ENCODE measurements at places on chromosomes 1 and 21.

- no peaks in the 10 kb centered on the region for H3K36me3 ChIP-seq
- H3K27ac ChIP-seq: no peak overlapping the region
- no peak for DNase-seq
- no peaks in the 10 kb centered on the region for H3K27me3 ChIP-seq
Measured at GRCh38 chr21:29449306-29449950, 150.7 kb downstream of the BACH1 start.

DNA sequence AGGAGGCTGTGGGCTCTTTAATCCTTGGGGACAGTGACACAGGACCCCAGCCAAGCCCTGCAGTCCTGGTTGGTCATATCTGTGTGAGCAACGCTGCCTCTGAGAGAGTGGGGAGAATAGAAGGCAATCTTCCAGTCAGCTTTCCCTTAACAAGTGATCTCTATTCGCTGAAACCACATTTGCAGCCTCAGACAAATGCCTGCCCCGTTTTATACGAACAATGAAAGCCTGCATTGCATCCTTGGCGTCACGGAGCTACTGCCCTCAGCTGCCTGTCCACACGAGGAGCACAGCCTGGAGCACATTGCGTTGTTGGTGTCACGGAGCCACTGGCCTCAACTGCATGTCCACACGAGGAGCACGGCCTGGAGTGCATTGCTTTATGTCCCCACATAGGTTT is 150.2 kb upstream of the ARHGEF16 start:
- no peaks in the 10 kb centered on the region for H3K4me1 ChIP-seq
- no peak overlapping the region for H3K4me3 ChIP-seq
- DNase-seq: no peak

DNA sequence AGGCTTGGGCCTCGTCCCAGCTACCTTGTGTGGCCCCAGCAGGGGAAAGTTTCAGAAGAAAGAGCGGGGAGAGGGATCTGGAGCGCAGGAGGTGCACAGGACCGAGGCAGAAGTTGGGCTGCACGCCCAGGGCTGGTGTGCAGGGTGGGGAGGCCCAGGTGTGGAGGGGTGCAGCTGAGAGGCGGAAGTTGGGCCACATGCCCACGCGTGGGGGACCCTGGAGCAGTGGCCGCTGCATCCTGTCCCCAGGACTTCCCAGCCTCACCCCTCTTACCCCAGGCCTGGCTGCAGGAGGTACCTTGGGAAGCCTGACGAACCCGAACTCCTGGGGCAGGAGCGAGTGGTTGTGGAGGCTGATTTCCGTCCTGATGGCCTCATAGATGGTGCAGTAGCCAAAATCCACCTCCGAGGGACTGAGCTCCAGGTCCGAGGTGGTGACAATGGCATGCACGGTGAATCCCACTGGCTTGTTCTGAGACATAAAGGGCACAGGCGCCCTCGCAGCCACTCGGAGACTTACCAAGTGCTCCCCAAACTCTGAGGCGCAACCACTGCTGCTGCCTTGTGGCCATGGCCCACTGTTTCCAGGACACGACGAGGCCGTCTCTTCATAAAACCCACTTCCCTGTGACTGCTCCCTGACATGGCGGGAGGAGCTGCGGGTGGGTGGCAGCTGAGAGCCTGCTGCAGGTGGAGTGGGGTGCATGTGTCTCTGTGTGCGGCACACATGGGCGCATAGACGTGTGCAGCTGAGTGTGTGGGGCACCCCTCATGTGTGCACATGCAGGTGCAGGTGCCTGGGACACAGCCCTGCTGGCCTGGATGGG is 20.4 kb upstream of the TMEM52 start:
- H3K27me3 ChIP-seq: no peaks in the 10 kb centered on the region
- H3K36me3 ChIP-seq: no peaks in the 10 kb centered on the region
- no peak for DNase-seq
- H3K4me1 ChIP-seq: no peaks in the 10 kb centered on the region

DNA sequence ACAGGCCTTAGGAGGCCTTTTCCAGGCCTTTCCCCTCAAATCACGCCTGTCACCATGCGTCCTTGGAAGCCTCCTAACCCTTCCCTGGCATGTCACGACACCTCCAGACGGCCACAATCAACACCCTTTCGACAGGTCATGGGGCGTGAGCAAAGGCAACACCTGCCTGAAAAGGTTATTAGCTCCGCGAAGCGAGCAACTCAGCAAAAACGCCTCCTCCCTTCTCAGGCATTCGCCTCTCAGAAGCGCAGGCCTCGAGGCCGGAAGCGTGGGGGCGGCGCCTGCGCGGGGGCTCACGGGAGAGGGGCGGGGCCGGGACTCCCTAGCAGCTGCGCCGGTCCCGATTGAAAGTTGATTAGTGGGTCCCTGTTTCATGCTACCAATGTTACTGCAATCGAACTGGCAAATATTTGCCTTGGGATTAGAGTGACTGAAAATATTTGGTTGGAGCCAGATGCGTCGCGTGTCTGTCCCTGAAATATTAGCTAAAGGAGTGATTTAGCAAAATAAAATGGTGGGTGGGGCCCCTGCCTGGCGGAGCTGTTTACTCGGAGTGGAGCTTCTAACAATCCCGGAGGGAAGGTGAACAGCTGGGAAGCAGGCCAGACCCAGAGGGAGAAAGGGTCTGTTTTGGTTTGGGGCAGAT is 44.9 kb downstream of the GFI1 start:
- H3K27ac ChIP-seq: peak overlapping the region; percentile 69
- DNase-seq: peak; percentile 90
- H3K4me3 ChIP-seq: no peak overlapping the region
- H3K36me3 ChIP-seq: no peaks in the 10 kb centered on the region

- no peaks in the 10 kb centered on the region for H3K27me3 ChIP-seq
- no peak within 1 kb of the TSS for H3K27ac ChIP-seq
- no peaks in the 10 kb centered on the region for H3K4me1 ChIP-seq
- H3K36me3 ChIP-seq: no peaks in the 10 kb centered on the region
- DNase-seq: no peak
Measured at GRCh38 chr1:32246888-32247273, at the start of gene FAM167B. TSS of gene FAM167B (plus strand) at chr1:32247222. CDS start at chr1:32247422, 200 bp downstream.

DNA sequence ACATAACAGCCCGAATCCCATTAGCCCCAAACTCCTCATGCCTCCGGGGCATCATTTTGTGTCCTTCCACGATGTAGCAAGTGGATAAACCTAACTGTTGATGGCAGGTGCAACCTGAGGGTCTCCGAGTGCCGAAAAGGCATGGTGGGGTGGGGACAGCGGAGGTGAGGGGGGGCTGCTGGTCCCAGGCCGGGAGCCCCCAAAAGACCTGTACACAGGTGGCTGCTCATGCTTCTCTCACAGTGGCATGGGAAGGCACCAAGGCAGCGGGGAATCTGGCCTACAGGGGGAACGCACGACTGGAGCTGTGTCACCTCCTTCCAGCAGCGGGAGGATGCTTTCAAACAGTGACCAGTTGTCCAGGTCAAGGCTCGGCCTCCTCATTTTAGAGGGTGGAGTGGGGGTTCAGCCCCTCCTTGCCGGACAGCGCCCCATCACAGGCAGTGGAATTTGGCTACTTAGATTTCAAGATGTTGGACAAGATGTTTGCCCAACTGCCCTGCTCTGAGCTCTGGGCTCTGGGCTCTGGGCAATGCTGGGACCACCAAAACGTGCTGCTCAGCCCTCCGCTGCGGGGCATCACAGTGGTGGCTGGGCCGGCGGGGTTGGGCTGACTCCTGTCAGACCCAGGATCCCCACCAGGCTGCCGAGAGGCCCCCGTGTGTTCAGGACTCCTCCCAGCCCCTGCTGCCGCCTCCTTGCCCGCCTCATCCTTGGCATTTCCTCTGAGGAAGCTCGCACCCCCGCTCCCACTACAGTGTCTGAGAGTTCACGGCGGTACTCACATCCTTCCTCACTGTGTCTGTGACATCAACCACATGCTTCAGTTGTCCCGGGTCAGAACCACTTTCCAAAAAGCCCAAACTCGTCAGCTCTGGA is 7.6 kb downstream of the DNMT3L start:
- H3K4me1 ChIP-seq: no peaks in the 10 kb centered on the region
- DNase-seq: no peak
- H3K27me3 ChIP-seq: no peaks in the 10 kb centered on the region
- no peaks in the 10 kb centered on the region for H3K36me3 ChIP-seq
- no peak overlapping the region for H3K4me3 ChIP-seq

GRCh38 chr1:173122958-173123852 is 72.5 kb upstream of the TNFSF18 start:
- peak overlapping the region; percentile 5 for H3K4me3 ChIP-seq
- no peak overlapping the region for H3K27ac ChIP-seq
- peaks cover 8% of the 10 kb centered on the region for H3K4me1 ChIP-seq
- H3K27me3 ChIP-seq: no peaks in the 10 kb centered on the region

DNA sequence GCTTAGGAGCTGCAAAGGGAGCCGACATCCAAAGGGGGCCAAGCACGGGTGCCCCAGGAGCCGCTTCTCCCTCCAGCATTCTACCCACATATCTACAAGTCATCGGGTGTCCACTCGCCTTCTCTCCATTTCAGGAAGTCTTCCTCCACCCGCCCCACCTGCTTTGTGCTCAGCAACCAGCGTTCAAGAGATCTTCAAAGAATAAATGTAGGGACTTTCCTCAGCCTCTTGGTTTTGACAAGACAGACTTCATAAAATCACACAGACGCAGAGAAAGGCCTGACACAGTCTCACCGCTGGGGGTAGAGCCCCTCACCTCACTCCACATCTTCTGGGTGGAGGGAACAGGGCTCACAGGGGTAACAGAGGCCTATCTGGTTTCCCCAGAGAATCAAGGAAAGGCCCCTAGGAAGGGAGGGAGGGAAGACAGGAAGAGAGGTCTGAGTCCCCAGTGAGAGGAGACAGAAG is 49.5 kb downstream of the SSBP3 start:
- peaks cover 89% of the 10 kb centered on the region for H3K36me3 ChIP-seq
- H3K4me1 ChIP-seq: peaks cover 55% of the 10 kb centered on the region
- H3K27ac ChIP-seq: peak overlapping the region; percentile 75
- DNase-seq: no peak

DNA sequence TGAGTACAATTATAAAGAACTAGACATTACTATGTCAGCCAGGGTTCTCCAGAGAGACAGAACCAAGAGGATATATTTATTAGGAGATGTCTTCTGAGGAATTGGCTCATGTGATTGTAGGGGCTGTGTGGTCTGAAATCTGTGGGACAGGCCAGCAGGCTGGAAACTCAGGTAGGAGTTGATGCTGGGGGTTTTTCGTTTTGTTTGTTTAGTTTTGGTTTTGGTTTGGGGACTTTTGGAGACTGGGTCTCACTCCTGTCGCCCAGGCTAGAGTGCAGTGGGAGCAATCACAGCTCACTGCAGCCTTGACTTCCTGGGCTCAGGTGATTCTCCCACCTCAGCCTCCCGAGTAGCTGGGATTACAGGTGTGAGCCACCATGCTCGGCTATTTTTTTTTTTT is 132.9 kb upstream of the ERRFI1 start:
- no peak for DNase-seq
- no peaks in the 10 kb centered on the region for H3K4me1 ChIP-seq
- H3K27ac ChIP-seq: no peak overlapping the region
- H3K4me3 ChIP-seq: no peak overlapping the region
- no peaks in the 10 kb centered on the region for H3K36me3 ChIP-seq
- H3K27me3 ChIP-seq: no peaks in the 10 kb centered on the region

GRCh38 chr1:159941591-159942560 is 3.5 kb downstream of the IGSF9 start:
- no peak overlapping the region for H3K4me3 ChIP-seq
- H3K36me3 ChIP-seq: no peaks in the 10 kb centered on the region
- H3K27ac ChIP-seq: peak overlapping the region; percentile 90
- no peak for DNase-seq

DNA sequence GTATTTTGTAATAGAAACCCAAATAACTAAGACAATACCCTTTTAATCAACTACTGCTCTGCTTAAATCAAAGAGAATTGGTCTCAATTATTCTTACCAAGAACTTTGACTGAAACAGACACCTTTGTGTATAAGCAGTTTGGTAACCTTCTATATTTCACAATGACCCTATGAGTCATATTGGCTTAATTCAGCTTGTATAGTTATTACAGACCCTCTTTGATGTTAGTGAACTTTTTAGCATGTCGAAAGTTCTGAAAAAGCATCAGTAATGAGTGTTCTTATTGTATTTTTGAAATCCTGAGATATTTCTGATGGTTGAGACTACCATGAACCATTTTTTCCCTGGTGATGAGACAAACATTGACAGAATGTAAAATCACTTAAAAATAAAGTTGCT is 43.3 kb upstream of the RABGAP1L start:
- H3K27me3 ChIP-seq: no peaks in the 10 kb centered on the region
- no peak overlapping the region for H3K4me3 ChIP-seq
- H3K36me3 ChIP-seq: no peaks in the 10 kb centered on the region
- no peak overlapping the region for H3K27ac ChIP-seq
- DNase-seq: no peak

- no peak overlapping the region for H3K27ac ChIP-seq
- H3K4me3 ChIP-seq: no peak overlapping the region
- peaks cover 6% of the 10 kb centered on the region for H3K4me1 ChIP-seq
- H3K36me3 ChIP-seq: peaks cover 14% of the 10 kb centered on the region
Measured at GRCh38 chr1:220791285-220791684, 4.6 kb downstream of the MTARC1 start.

- no peaks in the 10 kb centered on the region for H3K4me1 ChIP-seq
- H3K27me3 ChIP-seq: no peaks in the 10 kb centered on the region
- no peak for DNase-seq
Measured at GRCh38 chr1:175449306-175449705, 256.7 kb upstream of the KIAA0040 start.

GRCh38 chr1:239437822-239438221 is 51.5 kb downstream of the CHRM3 start:
- no peaks in the 10 kb centered on the region for H3K27me3 ChIP-seq
- H3K27ac ChIP-seq: no peak overlapping the region
- no peaks in the 10 kb centered on the region for H3K4me1 ChIP-seq
- no peaks in the 10 kb centered on the region for H3K36me3 ChIP-seq
- DNase-seq: no peak

- no peaks in the 10 kb centered on the region for H3K36me3 ChIP-seq
- no peaks in the 10 kb centered on the region for H3K27me3 ChIP-seq
- no peak overlapping the region for H3K27ac ChIP-seq
- no peak for DNase-seq
Measured at GRCh38 chr1:99818063-99818699, 32.0 kb upstream of the AGL start.

DNA sequence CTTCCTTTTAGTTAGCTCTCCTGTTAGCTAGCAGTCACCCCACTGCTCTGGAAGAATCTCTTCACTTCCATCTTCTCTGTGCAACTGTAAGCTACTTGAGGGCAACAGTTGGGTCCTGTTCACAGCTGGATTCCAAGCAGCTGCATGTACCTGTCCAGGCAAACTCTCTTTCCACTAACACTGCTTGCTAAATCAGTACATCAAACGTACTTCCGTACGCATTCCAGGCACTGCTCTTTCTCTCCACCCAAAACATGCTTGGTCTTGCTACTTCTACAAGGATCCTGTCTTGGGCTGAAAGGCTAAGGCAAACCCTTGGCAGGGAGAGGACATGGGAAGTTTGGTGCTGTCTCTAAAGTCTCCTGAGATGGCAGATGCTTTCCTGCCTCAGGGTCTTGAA is 139.2 kb upstream of the CACNA1E start:
- no peaks in the 10 kb centered on the region for H3K27me3 ChIP-seq
- H3K4me3 ChIP-seq: no peak overlapping the region
- no peaks in the 10 kb centered on the region for H3K36me3 ChIP-seq
- peaks cover 7% of the 10 kb centered on the region for H3K4me1 ChIP-seq
- DNase-seq: peak; percentile 13

- H3K27ac ChIP-seq: no peak overlapping the region
- no peak for DNase-seq
- no peaks in the 10 kb centered on the region for H3K36me3 ChIP-seq
Measured at GRCh38 chr1:236502579-236502971, 21.2 kb upstream of the LGALS8 start.

GRCh38 chr1:179598631-179599030 is 7.0 kb downstream of the TDRD5 start:
- H3K4me1 ChIP-seq: no peaks in the 10 kb centered on the region
- no peak overlapping the region for H3K4me3 ChIP-seq
- no peaks in the 10 kb centered on the region for H3K36me3 ChIP-seq
- DNase-seq: no peak
